Colonic mucosa (tissue), 4 donors: ENCODE measurements at places on chromosomes 3 and 15. TPM values are rescaled to one million over a fixed set of nuclear protein-coding genes. Genes with fewer than 3 reads are reported as not detected.
A peak's percentile ranks its signal among the peaks of the same experiment; 100 is the strongest.

- H3K27ac ChIP-seq = no peak overlapping the region
- H3K36me3 ChIP-seq = no peaks in the 10 kb centered on the region
- DNase-seq = no peak
- H3K4me3 ChIP-seq = no peak overlapping the region
Measured at GRCh38 chr15:60649845-60650548, 171.1 kb upstream of the ICE2 start.

GHRL gene
- total RNA-seq = 0.67 TPM

DNA sequence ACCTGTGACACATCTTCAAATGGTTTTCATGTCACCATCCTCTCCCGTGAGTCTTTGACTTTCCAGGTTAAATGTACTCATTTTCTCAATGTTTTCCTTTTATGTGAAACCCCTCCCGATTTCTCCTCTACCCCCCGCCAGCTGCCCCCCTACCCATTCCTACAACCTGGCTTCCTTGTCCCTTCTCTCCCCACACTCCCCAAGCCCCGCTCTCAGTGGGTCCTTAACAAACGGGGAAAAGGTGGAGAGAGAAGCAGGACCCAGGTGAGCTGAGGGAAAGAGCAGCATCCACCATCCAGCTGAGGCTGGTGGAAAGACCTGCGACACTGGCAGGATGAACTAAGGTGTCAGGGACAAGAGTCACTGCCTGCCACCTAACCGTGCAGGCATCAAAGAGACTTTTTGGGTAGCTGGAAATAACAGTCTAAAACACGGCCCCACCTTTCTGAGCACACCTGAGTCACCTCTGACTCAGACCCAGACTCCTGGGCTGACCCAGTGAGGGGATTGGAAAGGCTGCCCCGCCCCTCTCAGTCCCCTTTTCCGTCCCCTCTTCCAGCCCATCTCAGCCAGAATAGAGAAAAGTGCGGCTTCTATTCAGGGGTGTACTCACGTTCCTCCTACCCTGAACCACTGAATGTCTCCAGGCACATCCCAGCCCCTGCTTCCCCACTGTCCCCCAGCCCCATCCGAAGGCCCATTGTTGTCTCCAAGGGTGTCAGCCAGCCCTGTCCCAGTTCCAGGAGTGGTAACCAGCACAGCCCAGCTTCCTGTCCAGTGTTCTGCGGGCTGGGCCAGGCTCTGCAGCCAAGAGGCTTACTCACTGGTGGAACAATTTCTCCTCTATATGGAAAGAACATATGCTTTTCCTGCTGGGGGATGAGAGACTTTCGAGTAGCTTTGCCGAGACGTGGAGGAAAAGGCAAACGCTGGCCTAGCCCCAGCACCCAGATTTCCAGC lies 20.4 kb downstream of the ISG20 start:
- H3K4me3 ChIP-seq = no peak overlapping the region
- no peak overlapping the region for H3K27ac ChIP-seq
- H3K27me3 ChIP-seq = no peaks in the 10 kb centered on the region
- no peaks in the 10 kb centered on the region for H3K4me1 ChIP-seq

DNA sequence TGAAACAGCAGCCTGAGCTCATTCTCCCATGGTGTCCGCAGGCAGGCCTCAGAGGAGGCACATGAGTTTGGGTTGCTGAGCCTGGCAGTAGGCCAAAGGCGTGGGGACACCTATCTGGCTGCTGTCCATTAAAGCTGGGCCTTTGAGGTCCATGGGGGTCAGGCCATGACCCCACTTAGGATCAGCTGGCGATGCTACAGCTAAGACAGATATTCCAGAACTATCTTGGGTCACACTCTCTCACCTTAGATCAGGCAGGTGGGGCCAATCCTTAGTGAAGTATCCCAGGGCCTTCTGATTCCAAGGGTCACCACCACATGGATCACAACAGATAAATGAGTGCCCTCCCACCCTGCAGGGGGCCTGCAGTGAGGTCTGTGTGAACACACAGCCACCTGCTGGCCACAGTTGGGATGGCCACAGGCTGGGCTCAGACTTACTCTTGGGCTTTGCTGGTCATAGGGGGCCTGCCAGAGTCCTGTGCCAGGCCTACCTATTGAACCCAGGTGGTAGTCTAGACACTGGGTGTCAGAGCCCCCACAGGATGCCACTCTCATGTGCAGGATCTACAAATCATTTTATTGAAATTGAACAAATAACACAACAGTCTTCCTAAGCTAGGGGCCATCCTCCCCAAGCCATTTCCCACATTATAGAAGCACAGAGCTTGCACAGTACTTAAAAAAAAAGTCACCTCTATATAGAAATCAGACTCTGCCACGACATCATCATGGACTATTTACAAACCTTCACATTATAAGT lies 2.0 kb upstream of the HYAL2 start:
- DNase-seq = no peak
- H3K4me1 ChIP-seq = peaks cover 23% of the 10 kb centered on the region
- no peaks in the 10 kb centered on the region for H3K27me3 ChIP-seq

- H3K27me3 ChIP-seq = no peaks in the 10 kb centered on the region
- DNase-seq = no peak
- no peak overlapping the region for H3K4me3 ChIP-seq
- no peaks in the 10 kb centered on the region for H3K36me3 ChIP-seq
- no peak overlapping the region for H3K27ac ChIP-seq
Measured at GRCh38 chr3:67384016-67384415, 270.4 kb downstream of the SUCLG2 start.

GRCh38 chr15:31434588-31435260 lies 108.1 kb downstream of the KLF13 start:
- no peaks in the 10 kb centered on the region for H3K27me3 ChIP-seq
- H3K27ac ChIP-seq = peak overlapping the region; percentile 69
- no peaks in the 10 kb centered on the region for H3K36me3 ChIP-seq
- H3K4me1 ChIP-seq = peaks cover 6% of the 10 kb centered on the region
- H3K4me3 ChIP-seq = peak overlapping the region; percentile 14

FOXB1 gene
- not detected for total RNA-seq

- peak overlapping the region; percentile 82 for H3K27ac ChIP-seq
- DNase-seq = no peak
- H3K4me1 ChIP-seq = no peaks in the 10 kb centered on the region
- H3K36me3 ChIP-seq = no peaks in the 10 kb centered on the region
Measured at GRCh38 chr3:79019924-79020173, 747.9 kb downstream of the ROBO1 start.

GRCh38 chr3:196619223-196619622 lies 20.3 kb upstream of the NRROS start:
- no peaks in the 10 kb centered on the region for H3K27me3 ChIP-seq
- no peaks in the 10 kb centered on the region for H3K4me1 ChIP-seq
- no peaks in the 10 kb centered on the region for H3K36me3 ChIP-seq
- H3K27ac ChIP-seq = no peak overlapping the region
- DNase-seq = no peak

ATP2B2 gene
- total RNA-seq = 0.11 TPM

- H3K4me1 ChIP-seq = no peaks in the 10 kb centered on the region
- no peaks in the 10 kb centered on the region for H3K36me3 ChIP-seq
- no peak overlapping the region for H3K27ac ChIP-seq
Measured at GRCh38 chr3:126548556-126549466, 9.9 kb downstream of the C3orf22 start.

DNA sequence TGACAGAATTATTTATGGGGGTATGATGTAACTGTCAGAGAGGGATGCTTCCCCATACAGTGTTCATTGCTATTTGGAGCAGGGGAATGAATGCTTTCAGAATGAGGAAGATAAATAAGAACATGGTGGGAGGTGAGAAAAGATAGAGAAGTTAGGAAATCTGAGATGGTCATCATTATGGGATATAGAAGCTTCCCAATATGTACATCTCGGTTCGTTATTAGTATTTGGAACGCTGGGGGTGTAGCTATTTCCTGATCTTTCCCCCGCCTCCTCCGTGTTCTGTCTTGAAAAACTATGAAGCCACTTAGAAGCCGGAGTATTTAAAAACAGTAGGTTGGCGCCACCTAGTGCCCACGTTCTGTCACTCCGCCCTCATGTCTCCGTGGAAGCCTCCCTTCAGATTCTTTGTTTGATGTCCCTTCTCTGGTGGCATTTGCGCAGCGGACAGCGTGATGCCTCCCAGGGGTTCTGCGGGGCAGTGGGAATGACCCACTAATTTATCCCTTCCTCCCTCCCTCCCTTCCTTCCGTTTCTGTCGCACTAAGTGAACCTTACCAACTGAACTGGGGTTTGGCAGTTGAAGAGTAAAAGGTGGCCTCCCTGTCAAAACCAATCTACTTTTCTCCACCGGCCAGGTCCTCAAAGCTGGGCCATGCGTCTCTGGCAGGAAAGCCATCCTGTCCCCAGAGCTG lies 184.5 kb downstream of the FEZF2 start:
- no peaks in the 10 kb centered on the region for H3K4me1 ChIP-seq
- no peak overlapping the region for H3K4me3 ChIP-seq
- H3K36me3 ChIP-seq = no peaks in the 10 kb centered on the region

CCR1 gene
- 0.57 TPM for total RNA-seq

DNA sequence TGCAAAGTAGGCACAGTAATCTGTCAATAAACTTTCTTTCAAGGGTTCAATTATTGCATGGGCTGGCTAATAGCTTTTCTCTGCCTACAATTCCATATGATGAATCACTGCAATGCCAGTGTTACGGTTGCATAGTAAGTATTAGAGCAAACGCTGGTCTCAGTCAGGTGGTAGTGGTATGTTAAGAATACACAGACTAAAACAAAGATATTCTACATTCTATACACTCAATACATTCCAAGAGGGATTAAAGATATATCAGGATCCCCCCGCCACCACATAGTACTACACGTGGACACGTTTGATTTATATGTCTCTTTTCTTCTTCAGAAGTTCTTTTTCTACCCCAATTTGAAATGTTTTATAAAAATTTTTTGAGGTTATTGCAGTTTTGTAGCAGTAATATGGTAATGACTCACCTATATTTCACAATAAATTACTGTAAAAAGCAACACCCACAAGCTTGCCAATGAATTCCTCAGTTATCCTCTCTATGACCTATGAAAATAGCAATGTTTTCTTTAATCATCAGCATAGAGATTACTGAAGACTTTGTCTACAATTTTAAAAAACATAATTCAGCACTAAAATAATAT lies 68.2 kb downstream of the CD200R1L start:
- no peaks in the 10 kb centered on the region for H3K4me1 ChIP-seq
- no peaks in the 10 kb centered on the region for H3K36me3 ChIP-seq
- DNase-seq = no peak
- H3K27me3 ChIP-seq = no peaks in the 10 kb centered on the region
- H3K27ac ChIP-seq = no peak overlapping the region

OSBPL10 gene
- 20.0 TPM for total RNA-seq

- no peaks in the 10 kb centered on the region for H3K36me3 ChIP-seq
- no peaks in the 10 kb centered on the region for H3K27me3 ChIP-seq
- peaks cover 3% of the 10 kb centered on the region for H3K4me1 ChIP-seq
- no peak overlapping the region for H3K27ac ChIP-seq
- DNase-seq = no peak
Measured at GRCh38 chr15:98778960-98779359, 130.6 kb downstream of the IGF1R start.

GRCh38 chr3:107796791-107797190 lies 274.0 kb downstream of the BBX start:
- H3K27me3 ChIP-seq = no peaks in the 10 kb centered on the region
- H3K27ac ChIP-seq = no peak overlapping the region
- H3K4me1 ChIP-seq = no peaks in the 10 kb centered on the region
- no peak for DNase-seq
- H3K4me3 ChIP-seq = no peak overlapping the region

DNA sequence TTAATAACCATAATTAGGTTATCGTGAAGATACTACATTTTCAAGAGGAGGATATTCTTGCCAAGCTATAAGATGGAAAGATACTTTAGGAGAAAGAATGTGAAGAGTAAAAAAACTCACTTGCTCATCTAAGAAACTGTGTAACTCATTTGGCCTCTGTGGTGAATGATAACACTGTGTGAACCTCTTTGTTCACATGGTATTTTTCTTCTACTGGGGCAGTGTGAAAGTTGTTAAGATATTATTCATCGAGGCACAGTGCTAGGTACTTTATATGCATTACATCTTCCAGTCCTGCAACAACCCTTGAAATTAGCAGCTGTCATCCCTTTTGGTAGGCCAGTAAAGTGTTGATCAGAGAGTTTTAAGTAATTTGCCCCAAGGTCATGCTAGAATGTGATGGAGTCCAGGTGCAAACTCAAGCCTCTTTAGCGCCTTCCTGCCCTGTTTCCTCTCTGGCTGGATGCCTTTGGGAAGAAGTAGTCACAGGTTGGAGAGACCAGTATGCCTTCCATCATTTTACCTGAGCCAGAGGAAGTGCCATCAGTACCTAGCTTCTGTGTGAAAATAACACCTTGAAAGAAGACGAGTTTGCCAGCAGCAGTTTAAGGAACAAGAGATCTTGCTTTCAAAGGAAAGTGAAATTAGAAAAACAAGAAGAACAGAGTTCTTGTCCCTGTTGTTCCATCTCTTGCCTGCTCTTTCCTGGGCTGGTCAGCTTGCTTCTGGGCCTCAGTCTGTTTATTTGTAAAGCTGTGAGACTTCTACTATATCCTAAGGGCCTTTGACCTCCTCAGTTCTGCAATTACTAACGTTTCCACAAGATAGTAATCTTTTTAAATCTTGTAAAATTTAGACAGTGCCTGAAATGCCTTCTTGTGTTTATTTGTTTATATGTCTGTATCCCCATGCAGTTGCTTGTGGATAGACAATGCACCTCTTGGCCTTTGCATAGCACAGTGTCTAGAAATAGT lies 179.3 kb downstream of the FNDC3B start:
- no peaks in the 10 kb centered on the region for H3K4me1 ChIP-seq
- H3K4me3 ChIP-seq = no peak overlapping the region
- H3K27me3 ChIP-seq = no peaks in the 10 kb centered on the region
- DNase-seq = no peak

- H3K27me3 ChIP-seq = no peaks in the 10 kb centered on the region
- no peaks in the 10 kb centered on the region for H3K4me1 ChIP-seq
- no peak overlapping the region for H3K4me3 ChIP-seq
- H3K36me3 ChIP-seq = no peaks in the 10 kb centered on the region
- DNase-seq = no peak
- no peak overlapping the region for H3K27ac ChIP-seq
Measured at GRCh38 chr3:157786211-157786610, 283.0 kb upstream of the VEPH1 start.

- peak overlapping the region; percentile 78 for H3K4me3 ChIP-seq
- peak; percentile 84 for DNase-seq
- no peaks in the 10 kb centered on the region for H3K4me1 ChIP-seq
- no peaks in the 10 kb centered on the region for H3K27me3 ChIP-seq
- H3K27ac ChIP-seq = peak overlapping the region; percentile 48
- H3K36me3 ChIP-seq = no peaks in the 10 kb centered on the region
Measured at GRCh38 chr3:186931532-186932280, 1.4 kb downstream of the ST6GAL1 start.

DNA sequence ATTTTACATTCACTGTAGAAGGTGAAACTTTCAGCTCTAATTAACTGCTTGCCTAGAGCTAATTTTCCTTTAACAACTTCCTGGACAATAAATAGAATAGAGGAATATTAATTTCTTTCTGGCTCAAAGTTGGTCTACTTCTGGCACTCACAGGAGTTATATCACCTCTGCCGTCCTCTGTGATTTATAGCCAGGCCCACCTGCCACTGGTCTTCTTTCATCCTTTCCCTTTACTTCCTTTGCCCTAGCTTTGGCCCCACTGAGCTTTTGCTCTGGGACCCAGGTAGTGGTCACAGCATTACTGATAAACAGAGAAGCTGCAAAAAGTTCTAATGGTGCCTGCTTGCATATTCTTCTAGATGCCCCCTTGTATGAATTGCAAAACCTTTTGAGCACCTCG lies 49.3 kb upstream of the ABHD10 start:
- no peaks in the 10 kb centered on the region for H3K4me1 ChIP-seq
- H3K27ac ChIP-seq = no peak overlapping the region
- no peaks in the 10 kb centered on the region for H3K27me3 ChIP-seq
- no peak for DNase-seq

- H3K4me3 ChIP-seq = no peak overlapping the region
- H3K27ac ChIP-seq = no peak overlapping the region
- H3K4me1 ChIP-seq = no peaks in the 10 kb centered on the region
- DNase-seq = no peak
- H3K27me3 ChIP-seq = no peaks in the 10 kb centered on the region
Measured at GRCh38 chr3:124676236-124676635, 54.0 kb upstream of the UMPS start.
